ENCODE measurements at places on chromosomes 4 and X. TPM values are rescaled to one million over a fixed set of nuclear protein-coding genes. Genes with fewer than 3 reads are reported as not detected.

DNA sequence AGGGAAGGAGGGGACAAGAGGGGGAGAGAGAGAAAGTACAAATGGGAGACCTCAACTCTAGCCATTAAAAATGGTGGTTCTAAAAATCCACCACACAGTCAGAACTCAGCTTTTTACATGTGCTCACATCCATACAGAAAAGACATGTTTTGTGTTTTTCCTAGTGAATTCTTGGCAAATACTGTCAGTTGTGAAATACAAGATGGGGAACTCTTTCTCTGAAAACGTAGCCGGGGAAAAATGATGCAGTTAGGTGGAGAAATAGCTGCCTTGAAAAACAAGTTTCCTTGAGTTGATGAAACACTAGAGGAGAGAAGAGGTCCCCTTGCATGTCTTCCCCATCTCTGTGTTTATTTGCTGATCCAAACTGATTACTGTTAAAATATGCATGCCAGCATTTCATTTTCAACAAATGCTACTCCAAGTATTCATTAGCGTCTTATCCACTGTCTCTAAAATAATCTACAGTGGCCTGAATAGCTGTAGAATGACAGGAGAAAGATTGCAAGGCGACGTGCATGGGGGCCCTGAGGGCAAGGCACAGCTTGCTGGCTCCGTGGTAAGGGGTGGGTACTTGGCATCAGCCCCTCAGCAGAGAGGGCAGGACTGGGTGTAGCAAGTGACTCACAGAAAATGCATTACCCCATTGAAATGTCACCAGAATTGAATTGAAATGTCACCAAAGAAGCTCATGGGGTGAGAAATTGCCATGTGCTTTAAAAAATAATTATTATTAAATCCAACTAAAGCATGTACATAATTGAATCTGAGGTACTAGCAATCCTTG is 48.1 kb upstream of the TBL1X start:
- DNase-seq = no peak

DNA sequence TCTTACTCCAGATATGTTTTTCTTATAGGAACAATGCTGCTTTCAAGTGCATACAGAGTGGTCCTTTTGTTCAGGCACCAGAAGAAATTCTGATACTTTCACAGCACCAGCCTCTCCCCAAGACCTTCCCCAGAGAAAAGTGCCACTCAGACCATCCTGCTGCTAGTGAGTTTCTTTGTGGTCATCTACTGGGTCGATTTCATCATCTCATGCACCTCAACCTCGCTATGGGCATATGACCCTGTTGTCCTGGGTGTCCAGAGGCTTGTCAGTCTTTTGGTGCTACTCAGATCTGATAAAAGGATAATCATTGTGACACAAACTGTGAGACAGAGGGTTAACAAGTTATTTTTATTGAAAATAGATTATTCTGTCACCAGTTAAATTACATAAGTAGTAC is 39.5 kb downstream of the WDR13 start:
- no peak for DNase-seq

- DNase-seq = no peak
Observed at GRCh38 chr4:48109413-48110263, 24.4 kb downstream of the TXK start.

DMD gene
- 11.2 TPM for total RNA-seq

DNA sequence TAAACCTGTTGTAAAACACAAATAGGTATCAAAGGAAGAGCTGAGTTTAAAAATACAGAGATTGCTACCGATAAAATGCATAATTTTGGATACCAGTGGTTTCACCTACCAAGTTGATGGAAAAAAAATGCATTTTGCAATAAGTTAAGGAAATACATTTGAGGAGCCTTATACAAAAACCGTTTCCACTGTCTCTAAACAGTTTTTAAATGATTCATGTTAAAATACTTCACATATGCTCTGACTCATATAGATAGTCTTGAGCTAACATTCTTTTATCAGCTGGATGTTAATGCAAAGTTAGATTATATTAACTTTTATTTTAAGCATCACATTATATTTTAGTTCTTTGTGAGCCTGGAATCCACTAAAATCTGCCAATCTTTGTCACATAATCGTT is 50.6 kb upstream of the ANKRD17 start:
- no peak for DNase-seq

STBD1 gene
- 11.9 TPM for total RNA-seq

LNX1 gene
- 23.2 TPM for total RNA-seq
